ENCODE measurements at places on chromosomes 2 and 18.

- no peak for DNase-seq
Measured at GRCh38 chr18:12491611-12492435, 84.1 kb downstream of the PRELID3A start.

GRCh38 chr2:24970483-24971285, 1.1 kb downstream of the DNAJC27 start:
- no peak for DNase-seq

GRCh38 chr2:241161646-241162281, 11.5 kb downstream of the PPP1R7 start:
- DNase-seq: peak; percentile 90

DNA sequence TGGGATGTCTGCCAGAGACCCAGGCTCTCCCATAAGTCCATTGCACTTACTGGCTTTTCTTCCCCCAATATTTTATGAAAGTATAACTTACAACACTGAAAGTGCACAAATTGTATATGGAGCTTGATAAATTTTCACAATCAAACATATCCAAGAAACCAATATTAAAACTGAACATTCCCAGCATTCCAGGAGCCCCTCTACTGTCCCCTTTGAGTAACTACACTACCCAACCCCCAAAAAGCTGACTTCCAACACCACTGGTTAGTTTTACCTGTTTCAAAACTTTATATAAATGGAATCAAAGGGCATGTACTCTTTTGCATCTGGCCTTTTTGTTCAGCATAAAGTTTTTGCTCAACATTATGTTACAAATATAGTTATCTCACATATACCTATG, 35.2 kb upstream of the PKDCC start:
- DNase-seq: no peak

GRCh38 chr2:52416340-52416739, 1351.3 kb upstream of the CHAC2 start:
- no peak for DNase-seq

GRCh38 chr2:240632306-240632721, 7.0 kb downstream of the GPR35 start:
- no peak for DNase-seq

DNA sequence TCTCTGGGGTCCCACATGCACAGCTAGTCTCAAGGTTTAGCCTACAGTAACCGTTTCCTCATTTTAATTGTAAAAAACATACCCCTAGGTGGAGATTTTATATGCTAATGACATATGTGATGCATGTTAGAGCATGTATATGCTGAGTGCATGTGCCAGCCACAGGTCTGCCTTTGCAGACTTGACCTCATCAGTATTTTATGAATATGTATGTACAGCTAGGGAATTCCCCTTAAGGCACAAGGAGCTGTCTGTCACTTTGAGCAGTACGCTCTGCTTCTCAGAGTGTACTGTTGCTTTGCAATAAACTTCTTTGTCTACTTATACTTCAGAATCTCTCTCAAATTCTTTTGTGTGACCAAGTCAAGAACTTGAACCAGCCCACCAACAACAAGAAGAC, 131.2 kb upstream of the ERBB4 start:
- DNase-seq: no peak

- DNase-seq: peak; percentile 31
Measured at GRCh38 chr2:189654641-189655040, 6.6 kb upstream of the ASNSD1 start.

DNA sequence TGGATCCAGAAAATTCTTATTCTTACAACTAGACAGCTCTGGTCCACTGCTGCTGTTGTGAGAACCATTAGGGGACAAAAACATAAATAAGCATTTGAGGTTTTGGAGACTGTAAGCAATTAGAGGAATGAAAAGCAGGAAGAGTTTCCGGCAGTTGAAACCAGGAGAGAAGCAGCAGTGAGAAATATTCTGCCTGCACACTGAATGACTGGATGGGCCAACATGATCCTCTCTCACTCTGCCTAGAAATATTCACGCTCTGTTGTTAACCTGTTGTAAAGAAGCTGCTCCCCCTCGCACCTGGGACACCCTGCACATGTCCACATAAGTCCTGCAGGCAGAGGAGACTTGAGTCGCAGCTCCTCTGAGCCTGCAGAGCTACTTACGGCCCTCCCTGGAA, 60.4 kb upstream of the RNF152 start:
- no peak for DNase-seq

DNA sequence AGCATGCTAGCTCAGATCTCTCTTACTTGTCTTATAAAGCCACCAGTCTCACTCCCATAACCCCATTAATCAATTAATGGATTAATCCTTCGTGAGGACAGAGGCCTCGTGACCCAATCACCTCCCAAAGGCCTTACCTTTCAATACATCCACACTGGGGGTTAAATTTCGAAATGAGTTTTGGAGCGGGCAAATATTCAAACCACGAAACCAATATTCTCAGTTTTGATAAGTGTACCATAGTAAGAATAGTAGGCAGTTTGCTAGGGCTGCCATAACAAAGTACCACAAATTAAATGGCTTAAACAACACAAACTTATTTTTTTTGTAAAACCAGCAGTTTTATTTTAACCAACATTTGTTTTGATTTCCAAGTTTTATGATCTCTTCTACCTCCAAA, 15.2 kb downstream of the HIBCH start:
- DNase-seq: no peak

- peak; percentile 91 for DNase-seq
Measured at GRCh38 chr2:27078267-27079194, at the start of gene EMILIN1. TSS of gene EMILIN1 (plus strand) at chr2:27078615. CDS start at chr2:27079066, 451 bp downstream.

DNA sequence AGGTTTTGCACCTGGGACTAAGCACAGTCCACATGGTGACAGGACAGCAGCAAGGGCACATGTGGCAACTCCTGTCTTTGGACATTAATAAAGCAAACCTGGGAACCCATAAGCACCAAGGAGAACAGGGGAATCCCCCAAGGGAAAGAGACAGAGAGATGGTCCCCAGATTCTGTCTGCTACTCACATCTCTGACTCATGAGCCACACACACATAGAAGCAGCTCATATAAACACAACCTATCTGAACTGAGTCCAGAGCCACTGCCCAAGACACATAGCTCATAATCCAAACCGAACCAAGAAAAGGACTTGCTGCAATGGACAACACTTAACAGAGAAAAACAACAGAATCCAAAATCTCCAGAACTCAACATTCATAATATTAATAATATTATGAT, 82.5 kb downstream of the OSBPL1A start:
- DNase-seq: peak; percentile 5

- DNase-seq: no peak
Measured at GRCh38 chr2:149899390-149899789, 311.8 kb upstream of the MMADHC start.

DNA sequence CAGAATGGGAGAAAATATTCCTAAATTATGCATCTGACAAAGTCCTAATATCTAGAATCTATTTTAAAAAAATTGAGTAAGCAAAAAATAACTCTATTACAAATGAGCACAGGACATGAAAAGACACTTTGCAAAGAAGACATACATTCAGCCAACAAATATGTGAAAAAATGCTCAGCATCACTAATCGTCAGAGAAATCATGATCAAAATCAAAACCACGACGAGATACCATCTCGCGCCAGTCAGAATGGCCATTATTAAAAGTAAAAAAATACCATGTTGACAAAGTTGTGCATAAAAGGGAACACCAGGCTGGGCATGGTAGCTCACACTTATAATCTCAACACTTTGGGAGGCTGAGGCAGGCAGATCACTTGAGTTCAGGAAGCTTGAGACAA, 63.5 kb downstream of the EVA1A start:
- DNase-seq: no peak

DNA sequence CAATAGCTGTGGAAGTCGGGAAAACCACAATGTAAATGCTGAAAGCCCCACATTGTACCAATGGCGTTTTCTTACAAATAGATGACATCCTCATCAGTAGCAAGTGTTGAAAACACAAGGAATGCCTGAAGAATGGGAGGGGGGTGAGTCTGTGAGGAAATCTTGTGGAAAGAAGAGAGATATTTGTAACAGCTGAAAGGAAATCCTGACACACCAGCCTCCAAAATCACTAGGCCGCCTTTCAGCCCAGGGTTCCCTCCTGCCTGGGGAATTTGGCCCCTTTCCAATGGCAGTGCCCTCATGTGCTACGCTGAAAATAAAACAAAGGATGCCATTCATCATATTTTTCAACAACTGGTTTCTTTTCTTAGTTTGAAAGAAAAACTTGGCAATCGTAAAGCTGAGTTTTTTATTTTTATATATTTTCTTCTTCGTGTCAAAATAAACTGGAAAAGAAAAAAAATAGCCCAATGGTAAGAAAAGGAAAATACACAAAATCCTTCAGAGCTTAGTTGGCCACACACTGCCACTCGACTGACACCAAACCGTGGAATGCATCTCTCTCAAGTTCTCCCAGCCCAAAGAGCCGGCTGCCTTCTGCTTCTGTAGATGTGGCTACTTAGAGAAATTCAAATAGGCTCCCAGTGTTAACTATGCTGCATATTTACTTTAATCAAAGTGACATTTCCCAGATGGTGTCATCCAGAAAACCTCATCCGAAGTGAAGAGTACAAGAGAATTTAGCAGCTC, 52.0 kb downstream of the FTCDNL1 start:
- no peak for DNase-seq

DNA sequence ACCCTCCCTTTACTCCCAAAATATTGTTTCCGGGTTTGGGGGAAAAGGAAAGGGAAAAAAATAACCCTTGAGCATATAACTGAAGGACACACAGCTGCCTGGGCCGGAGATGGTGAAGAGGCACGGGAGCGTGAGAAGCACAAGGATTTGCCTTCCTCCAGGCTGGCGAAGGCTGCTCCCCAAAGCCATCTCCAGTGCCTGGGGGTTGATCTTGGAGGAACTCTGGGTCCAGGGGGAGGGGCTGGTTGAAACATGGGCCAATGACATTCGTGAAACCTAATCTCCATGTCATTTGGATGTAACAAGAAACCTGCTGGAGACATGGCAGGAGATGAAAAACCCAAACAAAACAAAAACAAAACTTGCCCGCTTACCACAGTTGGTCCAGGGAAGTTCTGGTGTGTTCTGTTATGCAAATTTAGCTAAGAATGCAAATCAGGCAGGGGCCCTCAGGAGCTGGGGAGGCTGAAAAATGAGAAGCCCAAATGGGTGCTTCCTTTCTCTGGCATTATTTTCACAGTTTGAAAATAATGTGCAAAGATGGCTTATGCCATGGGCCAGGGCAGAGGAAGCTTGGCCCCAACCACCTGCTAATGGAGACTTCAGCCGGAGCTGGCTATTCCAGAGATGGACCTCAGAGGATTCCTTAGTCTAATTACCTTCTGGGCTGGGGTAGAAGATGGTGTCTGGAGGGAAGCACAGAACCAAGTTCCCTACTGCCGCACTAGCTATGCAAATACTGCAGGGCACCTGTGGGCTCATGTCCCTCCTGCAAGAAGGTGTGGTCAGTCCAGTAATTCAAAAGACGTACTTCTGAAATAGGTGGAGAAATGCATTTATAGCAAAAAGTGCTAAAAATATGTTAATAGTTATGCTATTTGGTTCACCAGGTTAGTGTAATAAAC, 180.9 kb downstream of the BCL2 start:
- DNase-seq: no peak

- DNase-seq: no peak
Measured at GRCh38 chr18:22539051-22539765, 121.5 kb upstream of the CTAGE1 start.

DNA sequence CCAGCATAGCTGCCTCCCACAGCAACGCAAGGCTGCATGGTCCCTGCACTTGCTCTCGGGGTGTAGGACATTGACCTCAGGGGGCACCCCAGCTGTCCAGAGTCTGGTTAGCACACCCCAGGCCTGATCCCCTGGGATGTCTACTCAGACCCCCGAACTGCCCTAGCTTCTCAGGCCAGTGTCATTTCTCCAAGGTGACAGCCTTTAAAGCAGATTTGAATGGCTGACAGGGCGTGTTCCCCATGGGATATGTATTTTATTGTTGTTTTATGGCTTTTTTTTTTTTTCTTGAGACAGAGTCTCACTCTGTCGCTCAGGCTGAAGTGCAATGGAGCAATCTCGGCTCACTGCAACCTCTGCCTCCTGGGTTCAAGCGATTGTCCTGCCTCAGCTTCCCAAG, 40.8 kb upstream of the PTMA start:
- DNase-seq: no peak

DNA sequence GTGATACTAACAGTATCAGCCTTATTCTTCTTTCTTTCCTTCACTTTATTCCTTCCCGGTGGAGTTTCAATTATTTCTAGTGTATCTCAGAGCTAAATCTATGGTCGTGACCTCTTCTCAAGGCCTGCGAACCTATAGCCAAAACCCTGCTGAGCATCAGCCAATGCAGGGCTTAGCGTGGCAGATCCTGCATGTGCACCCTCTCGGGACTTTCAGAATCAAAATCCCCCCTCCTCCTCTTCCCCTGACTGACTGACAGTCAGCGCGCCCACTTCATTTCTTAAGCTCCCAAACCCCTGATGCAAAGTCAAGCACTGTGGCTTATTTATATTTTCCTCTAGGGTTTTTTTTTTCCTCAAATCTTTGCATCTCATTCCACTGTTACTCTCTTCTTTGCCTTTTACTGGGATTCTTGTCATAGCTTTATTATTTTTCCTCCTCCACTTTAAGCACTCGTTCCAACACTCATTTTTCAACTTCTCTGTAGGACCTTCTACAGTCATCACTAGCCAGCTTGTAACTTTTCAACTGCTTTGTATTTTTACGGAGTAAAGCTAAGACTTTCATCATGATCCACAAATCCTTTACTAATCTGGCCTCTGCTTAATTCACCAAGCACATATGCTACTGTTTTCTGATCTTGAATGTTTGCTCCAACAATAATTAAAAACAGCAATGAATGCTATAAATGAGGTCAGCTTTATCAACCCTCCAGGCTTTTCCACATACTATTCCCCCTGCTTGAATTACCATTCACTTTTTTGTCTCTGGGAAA, 896.5 kb upstream of the PIK3C3 start:
- no peak for DNase-seq

DNA sequence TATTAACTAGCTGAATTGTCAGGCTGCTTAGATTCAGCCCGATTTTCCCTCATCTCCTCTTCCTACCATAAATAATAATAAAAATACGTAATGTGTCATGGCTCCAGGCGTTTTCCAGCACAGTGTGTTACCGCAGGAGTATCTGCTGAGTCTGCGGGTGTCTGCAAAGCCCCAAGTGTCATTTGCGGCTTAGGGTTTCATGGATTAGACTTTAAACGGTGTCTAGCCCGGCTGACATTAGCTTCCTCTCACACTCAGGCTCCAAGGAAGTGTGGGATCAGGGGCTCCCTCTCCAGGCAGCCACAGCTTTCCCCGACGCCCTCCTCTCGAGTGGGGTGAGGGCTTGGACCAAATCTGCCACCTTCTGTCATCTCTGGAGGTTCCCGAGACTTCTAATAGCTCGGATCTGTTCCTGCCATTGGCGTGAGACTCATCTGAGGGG, 14.1 kb upstream of the HOXD1 start:
- DNase-seq: no peak

DNA sequence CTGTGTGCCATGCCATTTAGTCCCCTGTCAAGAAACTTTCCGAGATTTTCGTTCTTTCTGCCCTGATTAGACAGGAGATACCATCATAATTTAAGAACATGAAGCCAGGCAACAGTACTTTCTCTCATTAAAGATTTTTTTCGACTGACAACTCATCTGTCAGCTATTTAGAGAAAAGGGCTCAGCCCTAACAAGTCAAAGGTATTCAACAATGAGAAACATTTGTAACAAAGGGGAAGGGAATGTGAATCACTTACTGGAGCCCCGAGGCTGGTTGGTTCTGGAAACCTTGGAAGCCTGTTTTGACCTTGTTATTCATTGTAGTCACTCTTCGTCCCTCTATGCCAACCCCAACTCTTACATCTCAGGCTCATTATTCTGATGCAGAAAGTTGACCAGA, 199.4 kb downstream of the SPP2 start:
- DNase-seq: peak; percentile 22

All from hepatic stellate cell (primary cell).